ENCODE measurements at places on chromosomes 3 and 15. TPM values are rescaled to one million over a fixed set of nuclear protein-coding genes. Genes with fewer than 3 reads are reported as not detected.

- DNase-seq: no peak
- H3K4me3 ChIP-seq: no peak overlapping the region
- H3K27me3 ChIP-seq: no peaks in the 10 kb centered on the region
- no peak overlapping the region for H3K27ac ChIP-seq
- H3K4me1 ChIP-seq: no peaks in the 10 kb centered on the region
Measured at GRCh38 chr3:63768888-63769287, 50.2 kb upstream of the C3orf49 start.

DNA sequence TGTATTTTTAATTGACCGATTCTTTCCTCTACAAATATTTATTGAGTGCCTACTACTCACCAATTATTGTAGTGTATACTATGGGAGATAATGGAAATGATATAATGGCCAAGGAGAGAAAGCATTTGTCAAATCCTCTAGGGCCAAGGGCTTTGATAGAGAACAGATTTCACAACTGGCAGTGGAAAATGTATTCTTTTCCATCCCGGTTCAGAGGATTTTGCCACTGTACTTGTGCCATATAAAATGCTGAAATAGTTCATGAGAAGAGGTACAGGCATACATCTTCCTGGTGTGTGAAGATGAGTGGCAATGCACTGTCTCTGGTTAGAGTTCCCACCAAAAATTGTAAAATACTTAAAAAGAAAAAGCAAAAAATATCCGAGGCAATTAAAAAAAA is 451.6 kb upstream of the TPRG1 start:
- H3K4me1 ChIP-seq: peaks cover 15% of the 10 kb centered on the region
- no peak for DNase-seq
- H3K36me3 ChIP-seq: no peaks in the 10 kb centered on the region
- H3K27me3 ChIP-seq: peaks cover 10% of the 10 kb centered on the region

GRCh38 chr15:67186226-67186649 is 68.2 kb downstream of the AAGAB start:
- DNase-seq: no peak
- peaks cover 87% of the 10 kb centered on the region for H3K36me3 ChIP-seq
- H3K4me1 ChIP-seq: peaks cover 15% of the 10 kb centered on the region
- no peaks in the 10 kb centered on the region for H3K27me3 ChIP-seq
- no peak overlapping the region for H3K4me3 ChIP-seq

Gene ISLR2
- not detected for total RNA-seq

- H3K36me3 ChIP-seq: no peaks in the 10 kb centered on the region
- H3K27ac ChIP-seq: no peak overlapping the region
- H3K4me3 ChIP-seq: no peak overlapping the region
- no peaks in the 10 kb centered on the region for H3K4me1 ChIP-seq
- DNase-seq: no peak
- no peaks in the 10 kb centered on the region for H3K27me3 ChIP-seq
Measured at GRCh38 chr3:95752199-95752598, 1062.2 kb upstream of the EPHA6 start.

DNA sequence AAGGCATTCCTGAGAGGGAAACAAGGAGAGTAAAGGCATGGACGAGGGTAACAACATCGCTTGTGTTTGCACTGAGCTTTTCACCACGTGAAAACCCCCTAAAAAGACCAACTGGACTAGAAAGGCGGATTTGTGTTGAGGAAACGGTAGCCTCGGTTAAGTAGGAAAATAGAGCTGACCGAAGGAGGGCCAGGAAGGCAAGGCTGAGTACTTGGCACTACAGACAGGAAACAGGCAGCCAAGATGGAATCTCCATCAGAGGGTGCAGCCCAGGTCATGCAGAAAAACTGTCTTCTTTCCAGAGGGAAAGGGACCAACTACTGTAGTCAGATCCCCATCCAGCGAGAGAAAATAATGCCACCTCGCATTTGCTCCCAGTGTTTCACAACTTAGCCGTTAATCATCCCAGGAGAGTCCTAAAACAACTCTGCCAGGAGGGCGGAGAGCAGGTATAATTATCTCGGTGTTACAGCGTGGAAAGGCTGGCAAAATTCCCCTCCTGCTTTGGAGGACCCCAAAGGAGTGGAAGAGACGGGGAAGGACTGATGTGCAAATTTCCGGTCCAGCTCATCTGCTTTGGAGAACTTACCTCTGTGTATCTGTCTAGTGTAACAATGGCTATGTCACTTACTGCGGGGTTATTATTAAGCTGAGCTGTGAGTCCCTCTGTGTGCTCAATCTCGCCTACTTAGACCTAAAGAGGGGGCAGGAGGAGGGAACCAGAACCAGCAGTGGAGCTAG is 77.2 kb downstream of the MYO1E start:
- peaks cover 26% of the 10 kb centered on the region for H3K27me3 ChIP-seq
- no peak overlapping the region for H3K4me3 ChIP-seq
- no peak overlapping the region for H3K27ac ChIP-seq
- no peak for DNase-seq
- peaks cover 39% of the 10 kb centered on the region for H3K4me1 ChIP-seq
- peaks cover 5% of the 10 kb centered on the region for H3K36me3 ChIP-seq

Gene FSTL1
- total RNA-seq: 0.30 TPM

Gene PRC1
- total RNA-seq: 158 TPM

DNA sequence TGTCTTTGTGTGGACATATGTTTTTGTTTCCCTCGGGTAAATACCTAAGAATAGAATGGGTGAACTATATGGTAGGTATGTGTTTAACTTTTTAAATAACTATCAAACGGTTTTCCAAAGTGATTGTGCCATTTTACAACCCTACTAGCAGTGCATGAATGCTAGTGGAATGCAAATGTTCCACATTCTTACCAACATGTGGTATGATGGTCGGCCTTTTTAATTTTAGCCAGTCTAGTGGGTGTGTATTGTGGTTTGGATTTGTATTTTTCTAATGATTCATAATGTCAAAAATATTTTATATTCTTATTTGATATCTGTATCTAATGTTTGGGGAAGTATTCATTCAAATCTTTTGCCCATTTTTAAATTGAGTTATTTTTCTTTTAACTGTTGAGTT is 68.2 kb upstream of the SMAD3 start:
- no peak overlapping the region for H3K27ac ChIP-seq
- no peak overlapping the region for H3K4me3 ChIP-seq
- peaks cover 8% of the 10 kb centered on the region for H3K36me3 ChIP-seq
- no peak for DNase-seq
- H3K4me1 ChIP-seq: no peaks in the 10 kb centered on the region
- peaks cover 23% of the 10 kb centered on the region for H3K27me3 ChIP-seq

Gene CHRM5
- total RNA-seq: not detected

Gene RETNLB
- not detected for total RNA-seq

Gene HRH1
- 1.0 TPM for total RNA-seq

- no peak for DNase-seq
- no peak overlapping the region for H3K27ac ChIP-seq
- H3K4me1 ChIP-seq: peaks cover 31% of the 10 kb centered on the region
- peaks cover 40% of the 10 kb centered on the region for H3K27me3 ChIP-seq
- no peaks in the 10 kb centered on the region for H3K36me3 ChIP-seq
Measured at GRCh38 chr15:68525815-68526214, 53.0 kb upstream of the CORO2B start.

Gene ADGRG7
- not detected for total RNA-seq

Gene ARID3B
- 52.1 TPM for total RNA-seq

DNA sequence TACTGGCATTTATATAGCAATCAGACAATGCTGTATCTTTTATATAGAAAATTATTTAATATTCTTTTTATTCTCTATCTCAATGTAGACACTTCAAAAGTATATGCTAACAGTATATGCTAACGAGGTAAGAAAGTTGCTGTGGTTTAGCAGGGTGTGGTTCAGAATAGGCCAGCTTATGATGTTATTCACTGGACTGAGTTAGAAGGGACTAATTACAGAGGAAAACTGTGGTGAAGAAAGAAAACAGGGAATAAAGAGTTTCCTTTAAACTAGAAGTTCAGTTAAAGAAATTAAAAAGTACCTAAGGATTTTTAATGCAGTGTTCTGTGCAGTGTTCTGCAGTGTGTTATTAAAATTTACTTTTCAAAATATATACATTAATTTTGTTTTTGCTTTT is 59.4 kb downstream of the MYO9A start:
- H3K4me1 ChIP-seq: peaks cover 1% of the 10 kb centered on the region
- no peak for DNase-seq
- no peak overlapping the region for H3K27ac ChIP-seq

DNA sequence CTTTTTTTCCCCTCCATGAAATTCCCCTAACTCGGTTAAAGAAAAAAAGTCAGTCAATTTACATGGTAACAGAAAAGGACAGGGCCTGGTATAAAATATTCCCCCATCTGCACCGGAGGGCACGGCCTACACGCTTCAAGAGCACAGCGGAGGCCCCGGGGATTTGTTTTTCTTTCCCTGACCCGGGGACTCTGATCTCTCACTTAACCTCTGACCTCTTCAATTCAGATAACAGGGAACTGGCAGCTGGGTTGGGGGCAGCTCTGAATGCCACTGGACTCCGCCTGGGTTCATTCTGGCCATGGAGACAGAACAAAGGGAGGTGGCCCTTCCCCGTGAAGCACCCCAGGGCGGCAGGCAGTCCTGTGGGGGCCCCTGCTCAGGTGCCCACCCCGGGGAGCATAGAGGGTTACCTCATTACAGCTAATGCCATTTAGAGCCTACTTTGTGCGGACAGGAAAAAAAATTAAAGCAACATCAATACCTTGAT is 257.5 kb downstream of the SHQ1 start:
- no peak overlapping the region for H3K4me3 ChIP-seq
- H3K27me3 ChIP-seq: no peaks in the 10 kb centered on the region
- H3K36me3 ChIP-seq: no peaks in the 10 kb centered on the region
- no peak overlapping the region for H3K27ac ChIP-seq

DNA sequence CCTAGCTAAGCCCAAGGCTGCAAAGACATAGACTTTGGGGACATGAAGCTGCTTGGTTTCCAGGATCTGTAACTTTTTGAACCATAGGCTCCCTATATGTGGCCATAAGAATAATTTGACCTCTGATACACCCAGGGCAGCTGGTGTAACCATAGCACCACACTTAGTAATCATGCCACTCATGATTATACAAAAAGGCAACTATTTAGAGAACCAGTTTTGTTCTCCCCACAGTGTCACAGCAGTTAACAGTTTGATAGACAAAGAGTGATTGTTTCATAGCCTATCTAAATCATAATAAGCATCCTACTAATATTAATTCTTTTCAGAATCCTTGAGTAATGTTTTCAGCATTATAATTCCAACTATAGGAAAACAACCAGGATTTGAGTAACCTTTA is 334.9 kb downstream of the NEK10 start:
- no peak for DNase-seq
- H3K4me1 ChIP-seq: no peaks in the 10 kb centered on the region
- H3K36me3 ChIP-seq: no peaks in the 10 kb centered on the region
- H3K27me3 ChIP-seq: no peaks in the 10 kb centered on the region
- no peak overlapping the region for H3K27ac ChIP-seq

DNA sequence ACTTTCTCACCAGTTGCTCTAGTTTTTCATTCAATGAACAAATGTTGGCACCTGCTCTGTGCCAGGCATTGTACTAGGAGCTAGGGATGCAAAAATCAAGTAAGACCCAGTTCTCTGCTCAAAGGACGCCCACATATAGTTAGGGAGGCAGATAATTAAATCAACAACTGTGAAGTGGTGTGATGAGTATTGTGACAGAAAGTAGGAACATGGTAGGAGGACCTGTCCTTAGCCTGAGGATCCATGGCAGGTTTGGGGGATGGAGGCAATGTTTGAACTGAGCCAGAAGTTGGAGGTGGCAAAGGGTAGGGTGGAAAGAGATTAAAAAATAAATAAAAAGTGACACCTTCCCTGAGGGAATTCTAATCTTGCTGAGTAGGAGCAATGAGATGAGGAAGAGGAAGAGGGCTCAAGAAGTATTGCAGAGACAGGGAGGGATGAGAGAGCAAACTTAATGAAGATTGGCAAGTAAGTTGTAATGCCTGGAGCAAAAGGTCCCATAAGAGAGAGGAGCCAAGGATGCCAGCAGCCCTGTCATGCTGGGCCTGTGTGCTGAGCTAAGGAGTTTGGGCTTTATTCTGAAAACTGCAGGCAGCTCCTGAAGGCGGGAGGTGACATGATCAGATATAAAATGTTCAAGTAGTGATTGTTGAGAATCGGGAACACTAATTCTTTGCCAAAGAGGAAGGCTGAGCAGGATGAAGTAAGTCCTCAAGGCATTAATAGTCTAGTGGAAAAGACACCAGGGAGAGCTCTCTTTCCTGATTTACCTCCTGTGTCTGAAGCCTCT is 184.3 kb upstream of the PPP2R3A start:
- no peak overlapping the region for H3K27ac ChIP-seq
- H3K36me3 ChIP-seq: no peaks in the 10 kb centered on the region
- no peaks in the 10 kb centered on the region for H3K27me3 ChIP-seq
- no peak overlapping the region for H3K4me3 ChIP-seq
- no peaks in the 10 kb centered on the region for H3K4me1 ChIP-seq

Gene SLC15A2
- 4.4 TPM for total RNA-seq

Gene SNTN
- not detected for total RNA-seq

GRCh38 chr3:24394754-24395153 is 99.9 kb downstream of the THRB start:
- no peak for DNase-seq
- H3K27me3 ChIP-seq: no peaks in the 10 kb centered on the region
- H3K27ac ChIP-seq: no peak overlapping the region
- no peak overlapping the region for H3K4me3 ChIP-seq
- no peaks in the 10 kb centered on the region for H3K36me3 ChIP-seq
- no peaks in the 10 kb centered on the region for H3K4me1 ChIP-seq

Gene EAF2
- total RNA-seq: 21.4 TPM

- H3K4me3 ChIP-seq: no peak overlapping the region
- H3K27ac ChIP-seq: no peak overlapping the region
- no peaks in the 10 kb centered on the region for H3K4me1 ChIP-seq
- H3K27me3 ChIP-seq: no peaks in the 10 kb centered on the region
- no peaks in the 10 kb centered on the region for H3K36me3 ChIP-seq
- DNase-seq: peak; percentile 9
Measured at GRCh38 chr3:38533285-38533976, 37.3 kb downstream of the EXOG start.

DNA sequence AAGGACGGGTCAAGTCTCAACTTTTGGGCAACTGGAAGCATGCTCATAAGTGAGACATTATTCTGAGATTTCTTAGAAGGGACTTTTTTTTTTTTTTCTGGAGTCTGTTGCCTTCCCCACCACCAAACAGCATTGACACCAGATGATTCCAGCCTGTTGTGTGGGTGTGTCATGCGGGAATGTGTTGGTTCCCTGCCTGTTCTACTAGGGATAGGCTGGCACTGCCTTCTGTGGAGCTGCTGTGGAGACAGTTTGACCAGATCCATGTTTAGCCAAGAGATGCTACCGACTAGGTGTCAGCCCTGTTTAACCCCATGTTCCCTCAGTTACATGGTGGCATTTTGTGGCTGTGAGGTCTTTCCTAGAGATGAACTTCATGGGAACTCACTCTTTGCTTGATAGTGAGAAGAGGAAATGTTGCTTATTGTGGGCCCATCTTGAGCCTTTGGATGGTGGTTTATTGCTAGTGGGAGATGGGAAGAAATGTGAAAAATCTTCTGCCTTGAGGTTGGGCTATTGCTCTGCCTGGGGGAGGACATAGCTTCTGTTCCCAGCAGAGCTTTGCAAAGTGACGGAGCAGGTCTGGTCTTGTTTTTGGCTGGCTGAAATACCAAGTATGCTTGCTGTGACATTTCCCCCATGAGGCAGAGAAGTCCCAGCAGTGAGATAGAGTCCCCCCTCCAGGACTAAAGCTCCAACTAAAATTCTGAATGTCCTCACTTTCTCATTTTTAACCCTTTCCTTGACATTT is 31.3 kb downstream of the TRAK1 start:
- DNase-seq: no peak
- no peak overlapping the region for H3K27ac ChIP-seq
- no peaks in the 10 kb centered on the region for H3K27me3 ChIP-seq
- H3K4me3 ChIP-seq: no peak overlapping the region

GRCh38 chr3:7950890-7951289 is 550.7 kb upstream of the LMCD1 start:
- no peaks in the 10 kb centered on the region for H3K36me3 ChIP-seq
- H3K4me3 ChIP-seq: no peak overlapping the region
- H3K27me3 ChIP-seq: no peaks in the 10 kb centered on the region
- H3K27ac ChIP-seq: no peak overlapping the region
- no peak for DNase-seq

Gene ELL3
- 0.33 TPM for total RNA-seq
